ENCODE measurements at places on chromosomes 6 and 20.

GRCh38 chr20:10660661-10661060, 13.1 kb downstream of the JAG1 start:
- ATAC-seq = no peak

DNA sequence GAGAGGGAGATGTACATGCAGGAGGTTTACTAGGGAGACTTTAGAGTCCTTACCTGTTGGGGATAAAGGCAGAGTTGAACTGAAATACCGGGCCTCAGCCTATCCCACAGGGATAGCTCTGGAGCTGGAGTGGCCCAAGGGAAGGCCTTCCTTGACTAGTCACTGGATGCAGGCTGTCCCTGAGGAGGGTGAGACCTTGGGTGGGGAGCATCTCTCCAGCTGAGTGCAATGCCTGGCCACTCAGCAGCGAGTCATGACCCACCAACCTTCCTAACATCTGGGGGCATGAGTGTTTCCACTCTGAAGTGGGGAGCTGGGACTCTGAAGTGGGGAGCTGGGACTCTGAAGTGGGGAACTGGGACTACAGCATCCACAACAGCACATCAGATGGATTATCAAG, 46.1 kb upstream of the ENPP5 start:
- ATAC-seq = no peak

DNA sequence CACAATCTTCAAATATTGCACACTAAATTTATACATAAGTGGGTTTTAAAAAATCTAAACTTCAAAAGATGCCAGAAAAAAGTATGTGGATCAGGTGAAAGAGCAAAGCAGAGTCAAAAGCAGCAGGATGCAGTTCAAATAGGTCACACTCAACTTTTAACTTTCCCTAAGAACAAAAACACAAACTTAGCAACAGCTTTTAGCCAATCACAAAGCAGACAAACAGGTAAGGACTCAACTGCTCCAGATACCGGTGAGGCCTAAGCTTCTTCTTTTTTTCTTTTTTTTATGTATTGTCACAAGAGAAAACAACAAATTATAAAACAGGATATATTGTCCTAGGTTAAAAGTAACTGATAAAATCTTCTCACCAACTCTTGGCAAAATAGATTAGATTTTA, 74.7 kb downstream of the SESN1 start:
- no peak for ATAC-seq

DNA sequence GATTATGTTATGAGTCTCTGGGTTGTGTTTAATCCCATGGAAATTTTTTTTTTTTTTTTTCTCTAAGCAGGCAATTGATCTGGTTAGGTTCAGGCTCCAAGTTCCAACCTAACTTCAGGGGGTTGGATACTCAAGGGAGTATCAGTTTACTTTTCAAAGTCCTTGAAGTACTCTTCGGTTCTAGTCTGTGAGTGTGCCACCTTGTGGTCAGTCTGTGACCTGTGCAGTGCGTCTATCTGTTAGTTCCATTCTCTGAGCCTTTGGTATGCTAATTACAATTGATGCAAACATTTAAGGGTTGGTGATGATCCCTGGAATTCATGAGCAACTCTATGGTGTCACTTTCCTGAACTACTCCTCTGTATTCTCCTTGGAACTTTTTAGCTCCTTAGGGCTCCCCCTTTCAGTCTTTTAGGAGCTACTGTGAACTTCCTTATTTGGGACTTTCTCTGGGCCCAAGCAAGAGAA, 342.0 kb downstream of the SOX4 start:
- no peak for ATAC-seq

GRCh38 chr20:32045999-32046398, 6.0 kb upstream of the HCK start:
- no peak for ATAC-seq

DNA sequence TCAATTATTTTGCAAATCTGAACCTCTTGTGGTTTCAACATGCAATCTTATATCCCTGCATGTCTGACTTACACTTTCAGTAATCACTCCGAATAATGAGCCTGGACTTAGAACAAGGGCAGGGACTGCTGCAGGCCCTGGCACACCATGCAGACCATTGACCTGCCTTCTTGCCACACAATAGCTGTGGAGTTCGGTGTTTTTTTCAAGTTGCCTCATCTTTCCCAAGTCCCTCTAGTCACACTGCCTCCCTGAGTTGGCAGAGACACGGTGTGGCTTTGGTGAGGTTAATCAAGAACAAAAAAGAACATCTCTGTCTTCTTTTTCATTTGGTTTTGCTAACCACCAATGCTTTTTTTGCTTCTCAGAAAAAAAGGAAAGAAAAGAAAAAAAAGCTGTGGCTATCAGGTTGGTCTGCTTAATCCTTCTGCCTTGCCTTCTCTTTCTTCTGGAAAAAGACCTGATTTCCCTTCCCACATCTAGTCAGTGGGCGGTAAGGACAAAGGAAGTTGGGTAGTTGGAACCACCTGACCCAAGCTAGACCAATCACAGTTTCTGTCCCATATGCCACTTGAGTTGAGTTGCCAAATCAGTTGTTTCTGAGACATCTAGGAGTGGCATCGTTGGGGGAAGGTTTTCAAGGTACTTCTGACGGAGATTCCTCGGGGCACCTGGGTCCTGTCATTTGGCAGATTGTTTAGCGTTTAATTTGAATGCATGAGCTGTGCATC, 55.9 kb upstream of the TASP1 start:
- no peak for ATAC-seq

- ATAC-seq = no peak
These were observed 92.8 kb upstream of the BTN3A2 start for GRCh38 chr6:26272171-26272637.

- peak; percentile 37 for ATAC-seq
These were observed 359 bp downstream of the PHIP start for GRCh38 chr6:79077715-79078074.

DNA sequence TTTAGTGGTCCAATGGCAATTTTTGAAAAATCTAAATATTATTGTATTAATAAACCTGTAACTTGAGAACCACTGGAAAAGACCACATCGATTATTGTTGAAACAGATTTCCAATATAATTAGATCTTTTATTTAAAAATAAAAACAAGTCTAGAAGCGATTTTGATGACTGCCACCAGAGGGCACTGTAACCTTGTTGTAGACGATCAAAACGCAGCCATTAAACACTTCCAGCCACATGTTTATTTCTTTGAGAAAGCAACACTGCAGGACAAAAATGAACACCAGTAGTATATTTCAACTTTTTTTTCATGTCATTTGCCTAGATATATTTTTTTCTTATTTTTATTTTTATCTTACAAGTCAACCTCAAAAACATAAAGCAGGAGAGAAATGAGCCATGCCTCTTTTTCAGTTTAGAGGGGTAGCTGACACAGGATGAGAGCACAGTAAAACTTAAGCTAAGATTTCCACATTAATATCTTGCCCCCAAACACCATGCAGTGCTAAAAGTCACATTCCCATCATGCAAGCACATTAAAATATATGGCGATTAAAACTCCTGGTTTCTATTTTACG, 115.4 kb downstream of the OPRM1 start:
- no peak for ATAC-seq

DNA sequence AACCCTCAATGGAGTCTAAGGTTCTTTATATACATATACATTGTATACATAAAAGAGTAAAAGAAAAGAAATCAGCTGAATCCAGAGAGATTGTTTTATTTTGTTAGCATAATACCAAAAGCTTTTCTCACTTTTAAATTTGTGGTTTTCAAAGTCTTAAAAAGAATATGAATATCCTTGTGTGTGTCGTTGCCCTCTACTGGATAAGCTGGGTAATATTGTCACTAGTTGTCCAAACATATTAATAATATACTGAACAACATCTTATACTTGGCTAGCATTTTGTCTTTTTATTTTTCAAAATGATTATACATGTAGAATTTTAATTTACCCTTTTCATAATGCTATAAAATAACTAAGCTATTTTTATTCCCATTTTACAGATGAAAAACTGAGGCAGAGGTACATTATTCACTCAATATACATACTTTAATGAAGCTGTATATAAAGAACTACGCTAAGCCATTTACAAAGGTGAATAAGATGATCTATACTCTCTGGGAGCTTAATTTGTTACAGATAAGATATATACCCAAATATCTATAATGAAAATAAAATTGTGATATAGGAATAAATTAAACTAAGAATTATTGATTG, 531.7 kb downstream of the TFAP2B start:
- ATAC-seq = no peak

- peak; percentile 87 for ATAC-seq
These were observed 5.5 kb downstream of the PTGIS start for GRCh38 chr20:49562311-49563014.

GRCh38 chr6:19159089-19159488, 678.1 kb upstream of the ID4 start:
- peak; percentile 80 for ATAC-seq

GRCh38 chr20:41469868-41470267, 103.2 kb upstream of the EMILIN3 start:
- ATAC-seq = no peak

GRCh38 chr6:45310118-45310788, 17.9 kb upstream of the RUNX2 start:
- ATAC-seq = no peak

DNA sequence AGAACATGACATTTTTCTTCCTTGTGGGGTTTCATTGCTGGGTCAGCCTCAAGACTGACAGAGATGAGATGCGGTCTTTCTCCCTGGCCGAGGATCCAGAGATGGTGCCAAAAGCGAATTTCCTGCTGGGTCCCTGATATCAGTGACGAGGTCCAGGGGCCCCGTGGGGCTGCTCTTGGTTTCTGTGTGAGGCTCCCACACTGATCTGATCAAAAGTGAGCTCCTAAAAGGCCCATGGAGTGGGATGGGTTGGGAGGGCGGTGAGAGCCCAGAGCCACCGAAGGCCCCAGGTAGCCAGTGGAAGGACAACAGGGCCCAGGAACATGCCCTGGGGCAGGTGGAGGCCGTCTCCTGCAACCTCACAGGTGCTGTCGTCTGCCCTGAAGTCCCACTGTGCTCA, 208.4 kb upstream of the CDH4 start:
- no peak for ATAC-seq

GRCh38 chr20:38345643-38346042, 639 bp upstream of the LBP start:
- ATAC-seq = no peak

DNA sequence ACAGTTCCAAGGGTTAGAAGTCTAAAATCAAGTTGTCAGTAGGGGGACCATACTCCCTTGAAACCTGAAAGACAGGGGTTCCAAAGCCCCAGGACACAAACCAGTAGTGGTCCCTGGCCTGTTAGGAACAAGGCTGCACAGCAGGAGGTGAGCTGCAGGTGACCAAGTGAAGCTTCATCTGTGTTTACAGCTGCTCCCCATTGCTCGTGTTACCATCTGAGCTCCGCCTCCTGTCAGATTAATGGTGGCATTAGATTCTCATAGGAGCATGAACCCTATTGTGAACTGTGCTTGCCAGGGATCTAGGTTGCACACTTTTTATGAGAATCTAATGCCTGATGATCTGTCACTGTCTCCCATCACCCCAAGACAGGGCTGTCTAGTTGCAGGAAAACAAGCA, 25.3 kb upstream of the SIM1 start:
- no peak for ATAC-seq

GRCh38 chr20:23988561-23988960, at the start of gene GGTLC1:
TSS of gene GGTLC1 (minus strand) at chr20:23988779. CDS start at chr20:23986611, 2,168 bp downstream.
- no peak for ATAC-seq

GRCh38 chr6:138336221-138336620, 41.5 kb upstream of the SMIM28 start:
- ATAC-seq = no peak

DNA sequence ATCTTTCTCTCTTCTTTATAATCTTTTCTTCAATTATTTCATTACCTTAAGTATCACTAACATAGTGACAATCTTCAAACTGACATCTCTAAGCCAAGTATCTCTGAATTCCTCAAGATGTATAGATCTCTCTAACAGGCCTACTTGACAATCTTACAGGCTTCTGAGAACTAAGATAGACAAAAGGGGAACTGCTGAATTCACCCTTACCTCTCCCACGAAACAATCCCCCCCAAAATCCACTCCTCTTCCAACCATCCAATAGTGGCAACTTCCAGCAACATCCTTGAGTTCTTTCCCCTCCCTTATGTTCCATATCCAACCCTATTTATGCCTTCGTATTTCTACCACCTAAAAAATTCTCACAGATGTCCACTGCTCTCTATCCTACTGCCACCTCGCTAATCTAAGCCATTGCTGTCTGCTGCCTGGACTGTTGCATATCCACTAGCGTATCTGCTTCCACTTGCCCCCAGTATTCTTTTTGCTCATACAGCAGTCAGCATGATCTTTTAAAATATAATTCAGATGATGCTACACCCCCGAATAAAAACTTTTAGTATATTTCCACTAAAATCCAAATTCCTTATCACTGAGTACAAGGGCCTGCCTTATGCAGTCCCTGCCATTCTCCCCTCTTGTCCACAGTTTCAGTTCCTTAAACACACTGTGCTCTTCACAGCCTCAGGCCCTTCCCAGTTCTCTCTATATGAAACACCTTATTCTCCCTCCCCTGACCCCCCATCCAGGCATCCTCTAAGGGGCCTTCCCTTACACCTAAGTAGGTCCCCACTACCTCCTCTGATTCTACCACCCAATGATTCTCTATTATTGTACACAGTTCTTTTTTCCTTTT, 8.0 kb downstream of the REPS1 start:
- ATAC-seq = no peak

GRCh38 chr6:25127076-25127837, 151.9 kb upstream of the CARMIL1 start:
- ATAC-seq = no peak

DNA sequence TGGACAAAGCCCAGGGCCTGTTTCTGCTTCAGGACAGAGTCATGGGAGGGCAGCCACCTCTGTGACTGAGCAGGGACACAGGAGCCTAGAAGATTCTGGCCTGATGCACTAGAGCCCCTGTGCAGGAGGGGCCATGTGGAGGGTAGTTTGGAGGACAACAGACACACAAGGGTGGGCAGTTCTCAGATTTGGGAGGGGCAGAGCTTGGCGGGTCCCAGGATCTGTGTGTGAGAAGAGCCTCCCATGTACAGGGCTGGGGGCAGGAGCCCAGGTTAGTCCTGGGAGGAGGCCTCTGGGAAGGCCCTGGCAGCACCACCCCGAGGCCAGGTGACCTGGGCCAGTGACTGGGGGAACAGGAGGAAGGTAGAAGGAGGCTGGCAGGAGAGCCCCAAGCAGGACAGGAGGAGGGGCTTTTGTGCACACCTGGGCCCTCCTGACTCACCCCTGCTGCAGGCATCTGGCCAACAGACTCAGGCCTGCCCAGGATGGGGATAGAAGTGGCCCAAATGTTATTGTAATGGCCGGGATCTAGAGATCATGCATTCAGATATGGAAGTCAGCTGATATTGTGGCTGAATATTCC, 1.4 kb upstream of the ULBP3 start:
- no peak for ATAC-seq

GRCh38 chr20:3162080-3162611, 2.5 kb upstream of the FASTKD5 start:
- ATAC-seq = no peak

- no peak for ATAC-seq
These were observed 72.6 kb upstream of the STXBP5 start for GRCh38 chr6:147131532-147132128.

GRCh38 chr6:126064257-126064747, 78.0 kb downstream of the TRMT11 start:
- ATAC-seq = no peak
